Activated CD4-positive, CD25-positive, alpha-beta regulatory T cell treated with anti-CD3 and anti-CD28 coated beads, Interleukin-2, amount 50 U/mL, for 72 hours (primary cell): ENCODE measurements at places on chromosomes 7 and 10.

DNA sequence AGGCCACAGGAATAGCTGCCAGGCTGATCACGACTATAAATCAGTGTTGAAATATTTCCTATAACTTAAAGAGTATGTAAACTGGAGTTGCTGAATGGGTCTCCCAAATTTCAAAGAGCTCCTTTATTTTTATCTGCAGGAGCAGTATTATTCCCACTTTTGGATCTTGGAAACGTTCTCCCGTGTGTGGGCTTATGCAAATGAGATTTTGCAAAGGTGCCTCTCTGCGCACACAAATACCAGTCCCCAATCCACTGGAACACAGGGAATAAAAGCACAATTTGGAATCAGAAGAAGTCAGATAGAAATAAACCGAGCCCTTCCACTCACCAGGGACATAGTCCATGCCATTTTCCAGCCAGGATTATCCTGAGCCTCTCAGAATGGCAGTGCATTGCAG lies 350.2 kb upstream of the CELF2 start:
- DNase-seq: no peak

- DNase-seq: no peak
These were observed 26.6 kb downstream of the LCOR start for GRCh38 chr10:96858706-96859050.

DNA sequence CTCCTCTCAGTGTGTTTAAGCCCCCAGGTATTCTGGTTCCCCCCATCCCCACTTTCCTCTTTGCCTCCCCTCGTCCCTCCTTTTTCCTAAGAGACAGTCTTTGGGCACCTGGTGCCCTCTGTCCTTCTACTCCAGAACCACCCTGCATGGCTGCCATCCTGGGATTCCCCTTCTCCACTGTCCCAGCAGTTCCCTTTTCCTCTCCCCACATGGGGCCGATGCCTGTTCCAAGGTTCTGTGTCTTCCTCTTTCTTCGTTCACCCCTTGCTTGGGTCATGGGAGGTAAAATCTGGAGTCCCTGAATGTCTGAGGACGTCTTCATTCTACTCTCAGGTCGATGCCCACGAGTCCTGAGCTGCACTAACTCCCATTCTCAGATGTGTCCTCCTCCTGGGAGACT lies 120.8 kb downstream of the TAX1BP1 start:
- no peak for DNase-seq

DNA sequence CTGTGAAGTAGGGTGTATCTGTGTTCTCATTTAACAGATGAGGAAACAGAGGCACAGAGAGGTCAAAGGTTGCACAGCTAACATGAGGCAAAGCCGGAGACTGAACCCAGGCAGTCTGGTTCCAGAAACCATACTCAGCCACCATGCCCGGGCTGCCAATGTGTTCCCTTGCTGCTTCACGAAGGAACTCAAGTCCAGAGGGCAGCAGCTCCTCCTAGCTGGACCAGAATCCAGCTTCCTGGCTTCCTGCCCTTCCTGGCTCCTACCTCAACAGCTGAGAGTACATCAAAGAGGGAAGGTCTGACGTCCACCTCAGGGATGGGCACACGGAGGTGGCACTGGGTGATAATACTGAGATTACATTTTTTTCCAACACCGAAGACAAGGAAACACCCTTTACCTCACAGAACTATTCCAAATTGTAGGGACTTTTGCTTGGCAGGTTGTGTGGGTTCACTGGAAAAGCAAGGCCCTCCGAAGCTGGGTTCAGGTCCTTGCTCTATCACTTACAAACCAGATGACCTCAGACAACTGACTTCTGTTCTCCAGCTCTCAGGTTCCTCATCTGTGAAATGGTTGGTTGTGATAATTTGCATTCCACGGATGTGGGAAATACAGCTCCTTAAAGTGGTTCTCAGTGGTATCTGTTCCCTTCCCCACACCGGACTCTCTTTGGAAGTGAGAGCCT lies 154.1 kb upstream of the ZMIZ1 start:
- DNase-seq: no peak

GRCh38 chr7:103148131-103148993 lies 537 bp downstream of the NAPEPLD start:
- DNase-seq: no peak

- DNase-seq: no peak
These were observed 170.9 kb upstream of the RHEB start for GRCh38 chr7:151690606-151691005.

GRCh38 chr10:48470115-48470892 lies 134.6 kb downstream of the ARHGAP22 start:
- DNase-seq: peak; percentile 18

GRCh38 chr10:89171996-89172395 lies 35.1 kb downstream of the CH25H start:
- DNase-seq: no peak

DNA sequence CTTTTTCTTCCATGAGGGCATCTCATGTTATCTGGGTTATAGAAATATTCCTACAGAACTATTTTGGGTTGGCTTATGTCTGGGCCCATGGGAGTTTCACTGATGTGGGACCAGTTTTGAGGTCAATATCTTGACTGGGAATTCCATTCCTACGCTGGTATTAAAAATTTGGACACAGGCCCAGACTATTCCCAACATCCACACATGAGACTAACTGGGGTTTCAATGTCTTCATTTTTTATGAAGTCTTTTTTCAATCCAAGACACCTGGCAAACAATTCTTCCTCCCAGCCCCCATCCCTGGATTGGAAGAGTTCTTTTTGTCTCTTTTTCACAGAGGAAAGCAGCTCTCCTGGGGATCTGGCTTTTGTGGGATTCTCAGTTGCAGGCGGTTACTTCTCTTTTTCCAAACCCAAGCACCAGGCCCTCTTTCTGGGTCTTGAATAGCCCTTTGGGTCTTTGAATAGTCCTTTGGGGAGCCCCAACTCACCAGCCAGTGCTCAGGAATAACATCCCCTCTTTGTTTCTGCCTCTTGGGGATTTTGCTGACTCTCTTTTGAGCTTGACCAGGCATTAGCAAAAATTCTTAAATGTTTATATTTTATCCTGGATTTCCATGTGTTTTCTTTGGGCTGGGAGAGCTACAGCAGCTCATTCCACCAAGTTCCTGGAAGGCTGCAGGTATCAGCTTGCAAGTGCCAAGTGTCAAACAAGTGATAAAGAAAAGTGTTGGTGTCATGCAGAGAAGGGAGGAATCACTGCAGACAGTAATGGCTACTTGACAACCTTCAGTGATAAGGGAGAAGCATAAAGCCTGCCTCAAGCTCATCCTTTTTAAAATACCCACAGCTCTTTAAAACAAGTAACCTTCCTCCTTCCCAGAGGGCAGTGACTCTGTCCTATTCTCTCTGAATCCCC lies 234.3 kb downstream of the ADAM12 start:
- DNase-seq: no peak

DNA sequence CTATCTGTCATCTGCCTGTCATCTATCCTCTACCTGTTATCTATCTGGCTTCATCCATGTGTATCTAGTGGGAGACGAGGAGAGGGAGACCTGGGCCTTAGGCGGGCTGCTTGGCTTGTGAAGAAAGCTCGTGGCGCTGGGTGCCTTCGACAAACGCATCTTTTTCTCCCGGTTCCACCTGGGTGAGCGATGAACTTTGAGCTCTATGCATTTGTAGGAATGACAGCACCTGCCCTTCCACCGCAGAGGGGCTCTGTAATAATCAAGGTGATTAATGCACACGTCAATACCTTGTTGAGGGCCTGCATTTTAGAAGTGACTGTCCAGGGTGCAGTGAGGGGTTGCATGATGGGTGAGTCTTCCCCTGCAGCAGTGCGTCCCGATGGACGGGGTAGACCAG lies 2.6 kb upstream of the VIPR2 start:
- DNase-seq: no peak

- no peak for DNase-seq
These were observed 41.8 kb upstream of the TMEM273 start for GRCh38 chr10:49230004-49230403.

GRCh38 chr7:92244808-92245486 lies 767 bp downstream of the KRIT1 start:
- no peak for DNase-seq

GRCh38 chr7:140008755-140009610 lies 53.8 kb downstream of the PARP12 start:
- no peak for DNase-seq

DNA sequence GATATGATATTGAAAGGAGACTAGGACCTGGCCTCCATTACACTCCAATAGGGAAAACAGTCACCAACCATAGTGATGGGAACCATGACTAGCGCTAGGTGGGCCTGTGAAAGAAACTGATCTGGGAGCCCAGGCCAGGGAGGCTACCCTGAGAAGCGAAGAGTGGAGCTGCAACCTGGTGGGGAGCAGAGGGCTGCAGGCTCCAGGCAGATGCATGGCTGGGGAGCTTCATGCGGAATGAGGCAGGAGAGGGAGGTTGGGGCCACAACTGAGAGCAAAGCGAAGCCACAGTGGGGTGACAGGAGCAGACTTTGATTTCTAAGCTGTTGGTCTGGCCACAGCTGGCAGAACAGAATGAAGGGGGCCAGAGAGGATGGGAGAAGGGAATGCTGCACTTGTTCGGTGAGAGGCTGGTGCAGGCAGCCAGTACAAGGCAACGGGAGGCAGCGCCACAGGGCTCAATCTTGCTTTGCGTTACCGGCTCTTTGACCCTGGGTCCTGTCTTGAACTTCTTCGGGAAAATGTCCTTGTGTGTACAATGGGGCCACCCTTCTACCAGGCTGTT lies 88.4 kb downstream of the TACC2 start:
- no peak for DNase-seq

GRCh38 chr7:124784879-124785818 lies 19.6 kb upstream of the GPR37 start:
- DNase-seq: no peak

GRCh38 chr10:60525716-60526585 lies 136.3 kb upstream of the ANK3 start:
- no peak for DNase-seq

DNA sequence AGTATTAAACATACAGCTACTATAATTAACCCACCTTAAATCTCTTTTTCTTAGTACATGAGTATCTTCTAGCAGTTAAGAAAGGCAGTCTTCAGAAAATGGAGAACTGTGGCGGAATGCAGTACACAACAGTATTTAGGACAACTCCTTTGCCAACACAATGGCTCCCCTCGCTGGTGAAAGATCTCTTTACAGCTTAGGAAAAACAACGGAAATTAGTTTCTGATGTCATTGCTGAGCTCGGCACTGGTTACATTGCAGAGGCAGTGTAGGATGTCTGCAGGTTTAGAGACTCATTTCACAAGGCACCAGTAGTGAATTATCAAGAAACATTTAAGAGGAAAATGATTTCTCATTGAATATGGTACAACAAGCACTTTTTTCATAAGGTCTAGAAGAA lies 43.4 kb downstream of the GLRX3 start:
- no peak for DNase-seq

- no peak for DNase-seq
These were observed 291.5 kb downstream of the SDK1 start for GRCh38 chr7:3592401-3593134.

DNA sequence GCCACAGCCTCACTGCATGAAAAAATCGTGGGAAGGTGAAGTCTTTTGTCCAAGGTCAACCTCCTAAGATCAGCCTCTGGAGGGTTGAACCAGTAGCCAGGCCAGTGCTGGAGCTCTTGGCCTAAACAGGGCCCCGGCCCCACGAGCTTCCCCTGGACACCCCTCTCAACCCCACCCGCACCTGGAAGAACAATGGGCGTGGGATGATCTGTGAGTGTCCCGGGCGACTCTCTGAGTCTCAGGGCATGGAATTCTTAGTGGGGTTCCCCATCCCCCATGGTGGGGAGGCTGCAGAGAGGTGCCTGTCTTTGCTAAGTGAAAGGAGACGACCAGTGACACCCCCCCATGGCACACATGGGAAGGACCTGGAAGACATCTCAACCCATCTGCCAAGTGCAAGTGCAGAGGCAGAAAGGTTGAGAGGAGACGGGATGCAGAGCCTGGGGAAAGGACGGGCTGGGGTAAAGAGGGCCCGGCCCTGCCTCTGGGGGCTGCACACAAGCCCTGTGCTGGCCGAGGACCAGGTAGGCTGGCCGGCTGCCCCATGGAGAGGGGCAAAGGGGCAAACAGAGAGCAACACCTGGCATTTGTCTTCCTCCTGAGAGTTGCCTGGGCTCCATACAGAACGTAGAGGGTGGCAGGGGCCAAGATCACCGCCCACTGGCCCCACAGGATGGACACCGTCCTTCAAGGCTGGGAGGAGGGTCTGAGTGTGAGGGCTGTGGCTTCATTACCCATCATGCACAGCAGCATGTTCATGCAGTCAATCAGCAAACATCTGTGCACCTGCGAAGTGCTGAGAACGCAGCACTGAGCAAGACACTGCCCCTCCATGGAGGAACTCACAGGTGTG lies 163.0 kb upstream of the PPP2R2D start:
- DNase-seq: no peak

DNA sequence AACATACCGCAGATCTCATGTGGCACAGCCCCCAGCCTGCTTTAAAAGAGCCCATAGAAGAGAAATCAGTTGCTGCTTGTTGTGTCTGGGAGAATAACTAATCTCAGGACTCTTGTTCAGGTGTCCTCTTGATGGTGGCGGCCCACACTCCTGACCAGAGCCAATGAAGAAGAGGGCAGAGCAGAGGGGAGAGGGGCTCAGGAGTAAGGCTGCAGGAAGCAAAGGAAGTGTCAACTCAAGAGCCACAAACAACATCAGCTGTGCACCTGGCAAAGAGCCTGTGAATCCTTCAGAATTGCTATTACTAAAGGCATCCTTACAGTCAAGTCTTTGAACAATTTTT lies 59.8 kb upstream of the PTN start:
- DNase-seq: no peak

DNA sequence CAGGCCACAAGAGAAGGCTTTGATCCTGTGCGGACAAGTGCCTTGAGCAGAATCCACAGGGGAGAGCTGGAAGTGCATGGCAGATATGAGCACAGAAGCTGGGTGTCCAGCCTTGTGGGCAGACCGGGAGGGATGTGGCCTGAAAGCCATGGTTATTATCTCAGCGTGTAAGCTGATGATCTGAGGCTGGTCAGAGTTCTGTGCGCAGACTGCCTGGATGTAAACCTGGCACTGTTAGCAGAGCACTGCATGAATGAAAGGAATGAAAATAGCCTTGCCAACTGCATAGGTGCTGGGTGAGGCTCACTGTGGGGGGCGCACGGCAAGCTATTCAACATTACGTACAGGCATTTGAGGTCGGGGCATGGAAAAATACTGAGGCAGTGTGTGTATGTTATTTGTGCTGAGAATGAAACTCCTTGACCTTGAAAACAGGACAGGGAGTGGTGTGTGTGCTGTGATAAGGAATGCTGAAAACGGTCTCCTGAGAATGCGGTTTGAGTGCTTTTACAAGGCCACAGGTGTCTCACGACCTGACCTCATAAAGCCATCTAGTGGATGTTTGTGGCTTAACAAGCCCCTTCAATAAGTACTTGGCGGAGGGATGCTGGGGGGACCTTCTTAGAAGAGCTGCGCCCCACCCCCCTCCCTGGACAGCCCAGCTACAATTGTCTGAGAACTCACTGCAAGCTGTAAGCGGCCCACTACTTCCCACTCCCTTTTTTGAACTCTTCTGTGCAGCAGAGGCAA lies 18.7 kb downstream of the AKR1C1 start:
- no peak for DNase-seq

GRCh38 chr7:107528461-107528860 lies 35.3 kb downstream of the COG5 start:
- no peak for DNase-seq

GRCh38 chr10:133257489-133258065 lies 19.1 kb downstream of the ADAM8 start:
- no peak for DNase-seq
